ENCODE measurements at places on chromosomes 4 and X.

GRCh38 chrX:85052205-85052604, 48.5 kb downstream of the APOOL start:
- no peak overlapping the region for H3K4me3 ChIP-seq
- no peaks in the 10 kb centered on the region for H3K36me3 ChIP-seq
- H3K4me1 ChIP-seq = no peaks in the 10 kb centered on the region
- H3K27me3 ChIP-seq = no peaks in the 10 kb centered on the region

- DNase-seq = no peak
- H3K27me3 ChIP-seq = no peaks in the 10 kb centered on the region
- H3K36me3 ChIP-seq = no peaks in the 10 kb centered on the region
- no peaks in the 10 kb centered on the region for H3K4me1 ChIP-seq
- H3K27ac ChIP-seq = no peak overlapping the region
These were observed 25.1 kb upstream of the PRKX start for GRCh38 chrX:3738509-3738908.

- no peaks in the 10 kb centered on the region for H3K4me1 ChIP-seq
- DNase-seq = no peak
- H3K27ac ChIP-seq = no peak overlapping the region
- no peak overlapping the region for H3K4me3 ChIP-seq
- no peaks in the 10 kb centered on the region for H3K36me3 ChIP-seq
These were observed 120.6 kb downstream of the KDR start for GRCh38 chr4:55004831-55005230.

- no peak overlapping the region for H3K4me3 ChIP-seq
- H3K27ac ChIP-seq = no peak overlapping the region
These were observed 111.6 kb upstream of the WDR17 start for GRCh38 chr4:175953960-175954521.

GRCh38 chr4:133355633-133356032, 206.5 kb downstream of the PCDH10 start:
- DNase-seq = no peak
- no peaks in the 10 kb centered on the region for H3K4me1 ChIP-seq
- no peak overlapping the region for H3K27ac ChIP-seq
- no peaks in the 10 kb centered on the region for H3K36me3 ChIP-seq
- H3K4me3 ChIP-seq = no peak overlapping the region

DNA sequence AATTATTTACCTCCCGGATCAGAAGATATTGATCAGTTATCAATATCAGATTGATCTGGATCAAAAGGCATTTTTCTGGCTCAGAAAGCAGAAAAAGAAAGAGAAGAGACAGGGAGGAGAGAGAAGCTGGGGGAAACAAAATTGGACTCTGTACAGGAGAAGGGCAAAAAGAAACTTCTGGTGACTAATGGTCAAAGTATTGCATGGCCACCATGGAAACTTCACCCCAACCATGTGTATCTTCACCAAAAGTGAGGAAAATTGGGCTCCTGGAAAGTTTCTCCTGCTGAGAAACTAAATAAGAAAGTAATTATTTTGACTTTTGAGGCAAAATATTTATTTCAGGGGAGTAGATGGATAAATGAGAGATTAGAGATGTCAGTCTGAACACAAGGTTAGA, 33.9 kb downstream of the RNF150 start:
- no peaks in the 10 kb centered on the region for H3K4me1 ChIP-seq
- no peak overlapping the region for H3K27ac ChIP-seq
- no peaks in the 10 kb centered on the region for H3K36me3 ChIP-seq
- DNase-seq = no peak
- H3K4me3 ChIP-seq = no peak overlapping the region

DNA sequence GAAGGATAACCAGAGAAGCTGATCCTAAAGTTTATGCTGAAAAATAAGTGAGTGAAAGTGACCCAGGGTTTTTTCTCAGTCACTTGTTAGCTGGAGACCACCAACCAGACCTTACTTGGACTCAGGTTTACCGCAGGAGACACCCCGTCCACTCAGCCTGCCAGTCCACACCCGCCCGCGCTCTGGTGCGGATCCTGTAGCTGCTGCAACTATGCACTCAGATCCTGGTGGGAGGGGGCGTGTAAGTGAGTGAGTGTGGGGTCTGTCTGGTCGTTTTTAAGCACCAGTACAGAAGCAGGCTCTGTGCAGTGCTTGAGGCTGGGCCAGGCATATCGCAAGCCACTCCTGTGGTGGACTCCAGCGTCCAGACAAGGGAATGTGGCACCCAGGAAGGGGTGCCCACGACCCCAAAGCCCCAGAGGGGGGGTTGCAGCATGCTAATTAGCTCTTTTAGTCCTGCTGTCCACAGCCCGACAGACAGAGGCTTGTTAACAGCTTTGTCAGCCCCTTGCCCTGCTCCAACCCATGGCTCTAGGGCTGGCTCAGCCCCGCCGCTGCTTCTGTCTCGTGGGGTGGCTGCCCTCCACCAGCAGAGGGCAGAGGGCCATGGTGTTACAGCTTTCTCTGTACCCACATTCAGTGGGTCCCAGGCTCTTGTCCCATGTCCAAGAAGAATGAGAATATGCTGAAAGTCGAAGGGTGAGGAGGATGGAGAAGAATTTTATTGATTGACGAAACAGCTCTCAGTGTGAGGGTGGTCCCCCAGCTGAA, 40.4 kb upstream of the PPP1R2C start:
- no peaks in the 10 kb centered on the region for H3K27me3 ChIP-seq
- DNase-seq = no peak
- H3K4me3 ChIP-seq = no peak overlapping the region
- no peak overlapping the region for H3K27ac ChIP-seq
